Activated naive CD4-positive, alpha-beta T cell treated with anti-CD3 and anti-CD28 coated beads for 36 hours (primary cell): ENCODE measurements at places on chromosomes 7 and 10. TPM values are rescaled to one million over a fixed set of nuclear protein-coding genes. Genes with fewer than 3 reads are reported as not detected.

DGKB gene
- total RNA-seq: not detected

TSPAN13 gene
- 0.52 TPM for total RNA-seq

PNLIP gene
- not detected for total RNA-seq

FAM25C gene
- not detected for total RNA-seq

PPP1R3C gene
- 0.07 TPM for total RNA-seq

DNAH11 gene
- total RNA-seq: 0.02 TPM
